Brain pericyte (primary cell): ENCODE measurements at places on chromosomes 4 and X.

DNA sequence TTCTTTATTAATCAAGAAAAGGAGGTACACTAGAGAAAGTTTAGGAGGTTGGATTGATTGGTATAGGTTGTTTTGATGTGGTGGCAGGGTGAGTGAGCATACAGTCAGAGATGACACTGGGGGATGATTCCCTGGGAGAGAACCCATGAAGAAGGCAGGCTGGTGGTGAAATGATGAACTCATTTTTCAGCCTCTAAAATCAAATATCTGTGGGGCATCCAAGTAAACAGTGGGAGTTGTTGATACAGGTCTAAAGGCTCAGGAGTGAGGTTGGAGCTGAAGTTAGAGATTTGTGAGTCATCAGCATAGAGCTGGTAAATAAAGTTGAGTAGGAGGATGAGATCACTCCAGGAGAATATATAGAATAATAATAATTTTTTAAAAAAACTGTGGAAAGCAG is 10.0 kb upstream of the AP1S2 start:
- DNase-seq = no peak

DNA sequence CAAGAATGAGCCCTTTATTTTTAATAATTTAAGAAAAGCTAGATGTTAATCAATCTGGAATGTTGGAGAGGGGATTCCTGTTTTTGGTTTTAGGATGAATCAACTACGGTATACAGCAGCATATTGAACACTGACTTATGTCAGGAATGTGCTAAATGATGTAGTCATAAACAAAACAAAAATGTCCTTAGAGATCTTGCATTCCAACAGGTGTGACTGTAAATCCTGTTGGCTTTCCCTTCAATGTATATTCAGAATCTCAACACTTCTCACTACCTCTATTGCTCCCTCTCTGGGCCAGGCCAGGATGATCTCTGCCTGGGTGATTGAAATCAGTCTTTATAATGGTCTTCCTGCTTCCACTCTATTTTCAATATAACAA is 37.8 kb upstream of the BDH2 start:
- no peak for DNase-seq

DNA sequence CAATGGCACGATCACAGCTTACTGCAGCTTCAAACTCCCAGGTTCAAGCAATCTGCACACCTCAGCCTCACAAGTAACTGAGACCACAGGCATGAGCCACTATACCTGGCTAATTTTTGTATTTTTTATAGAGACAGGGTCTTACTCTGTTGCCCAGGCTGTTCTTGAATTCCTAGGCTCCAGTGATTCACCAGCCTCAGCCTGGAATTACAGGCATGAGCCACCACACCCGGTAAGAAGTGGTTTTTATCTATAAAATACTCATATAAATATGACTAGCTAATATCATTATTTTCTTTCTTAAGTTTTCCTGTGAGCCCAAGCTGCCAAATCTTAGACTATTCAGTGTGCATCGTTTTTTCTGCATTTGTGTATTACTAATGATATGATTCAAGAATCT is 4.4 kb downstream of the SCFD2 start:
- DNase-seq = no peak

GRCh38 chr4:77122656-77123055 is 34.4 kb upstream of the CCNG2 start:
- no peak for DNase-seq

- DNase-seq = no peak
These were observed at the start of gene IRS4 for GRCh38 chrX:108736509-108737479. Gene IRS4 (minus strand): TSS chrX:108736563.

GRCh38 chr4:23770011-23770410 is 119.8 kb downstream of the PPARGC1A start:
- DNase-seq = no peak

DNA sequence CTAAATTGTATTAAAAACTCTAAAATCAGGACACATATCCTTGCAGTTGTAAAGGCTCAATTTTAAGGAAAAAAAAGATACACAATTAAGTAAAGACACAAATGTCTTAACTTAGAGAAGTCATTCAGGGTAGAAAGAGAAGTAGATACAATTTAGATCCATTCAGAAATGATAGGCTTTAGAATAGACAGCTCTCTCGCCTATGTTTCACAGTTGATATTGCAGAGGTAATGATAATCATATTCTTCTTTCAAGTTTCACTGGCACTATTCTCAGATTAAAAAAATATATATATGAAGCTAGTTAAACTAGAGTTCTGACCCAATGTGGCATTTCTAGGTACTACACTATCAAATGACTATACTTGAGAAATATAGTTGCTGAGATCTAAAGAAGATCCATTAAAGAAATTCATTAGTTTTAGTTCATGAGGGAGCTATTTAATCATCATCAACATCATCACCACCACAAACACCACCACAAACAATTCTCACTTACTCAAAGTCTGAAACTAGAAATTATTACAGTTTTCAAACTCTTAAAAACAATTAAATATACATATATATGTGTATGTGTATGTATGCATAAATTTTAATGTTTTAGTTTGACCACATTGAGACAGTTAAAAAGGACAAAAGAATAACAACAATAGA is 93.1 kb downstream of the ANTXR2 start:
- DNase-seq = no peak

DNA sequence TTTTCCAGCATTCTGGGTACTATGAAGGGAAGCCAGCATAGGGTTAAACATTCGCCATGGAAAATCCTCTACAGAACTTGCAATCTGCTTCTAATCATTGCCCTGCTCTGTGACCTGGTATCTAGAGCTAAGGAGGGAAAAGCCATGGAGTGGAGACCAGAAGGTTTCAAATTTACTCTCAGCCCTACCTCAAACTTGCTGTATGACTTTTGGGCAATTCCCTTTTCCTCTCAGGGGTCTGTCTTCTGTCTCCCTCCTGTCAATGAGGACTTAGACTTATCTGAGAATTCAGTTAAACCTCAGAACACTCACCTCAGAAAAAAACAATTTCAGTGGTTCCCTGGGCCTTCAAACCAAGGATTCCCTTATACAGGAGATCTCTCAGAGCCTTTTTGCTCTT is 29.1 kb downstream of the ARHGEF9 start:
- no peak for DNase-seq

DNA sequence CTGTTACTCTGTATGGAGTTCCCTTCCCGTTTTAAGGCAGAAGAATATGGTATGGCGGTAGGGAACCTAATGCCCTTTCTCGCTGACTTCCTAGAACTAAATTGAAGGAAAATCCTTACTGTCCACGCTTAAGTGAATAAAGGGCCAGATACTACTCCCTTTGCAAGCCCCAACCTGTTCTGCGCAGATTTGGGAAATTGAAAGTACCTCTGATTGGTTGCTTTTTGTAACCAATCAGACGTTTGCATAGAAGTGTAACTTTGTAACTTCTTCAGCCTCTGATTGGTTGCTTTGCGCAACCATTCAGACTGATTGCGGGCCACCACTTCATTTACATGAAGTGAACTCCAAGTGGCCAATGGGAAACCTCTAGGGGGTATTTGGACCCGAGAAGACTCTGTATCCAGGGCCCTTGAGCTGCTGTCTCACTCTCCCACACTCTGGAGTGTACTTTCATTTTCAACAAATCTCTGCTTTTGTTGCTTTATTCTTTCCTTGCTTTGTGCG is 1.2 kb upstream of the TMEM33 start:
- no peak for DNase-seq

GRCh38 chr4:151857368-151857767 is 96.6 kb upstream of the GATB start:
- no peak for DNase-seq

GRCh38 chr4:119093042-119093827 is 42.4 kb upstream of the MYOZ2 start:
- no peak for DNase-seq

GRCh38 chr4:129378364-129378763 is 282.4 kb downstream of the C4orf33 start:
- no peak for DNase-seq

GRCh38 chr4:55398966-55399365 is 3.2 kb downstream of the TMEM165 start:
- no peak for DNase-seq

DNA sequence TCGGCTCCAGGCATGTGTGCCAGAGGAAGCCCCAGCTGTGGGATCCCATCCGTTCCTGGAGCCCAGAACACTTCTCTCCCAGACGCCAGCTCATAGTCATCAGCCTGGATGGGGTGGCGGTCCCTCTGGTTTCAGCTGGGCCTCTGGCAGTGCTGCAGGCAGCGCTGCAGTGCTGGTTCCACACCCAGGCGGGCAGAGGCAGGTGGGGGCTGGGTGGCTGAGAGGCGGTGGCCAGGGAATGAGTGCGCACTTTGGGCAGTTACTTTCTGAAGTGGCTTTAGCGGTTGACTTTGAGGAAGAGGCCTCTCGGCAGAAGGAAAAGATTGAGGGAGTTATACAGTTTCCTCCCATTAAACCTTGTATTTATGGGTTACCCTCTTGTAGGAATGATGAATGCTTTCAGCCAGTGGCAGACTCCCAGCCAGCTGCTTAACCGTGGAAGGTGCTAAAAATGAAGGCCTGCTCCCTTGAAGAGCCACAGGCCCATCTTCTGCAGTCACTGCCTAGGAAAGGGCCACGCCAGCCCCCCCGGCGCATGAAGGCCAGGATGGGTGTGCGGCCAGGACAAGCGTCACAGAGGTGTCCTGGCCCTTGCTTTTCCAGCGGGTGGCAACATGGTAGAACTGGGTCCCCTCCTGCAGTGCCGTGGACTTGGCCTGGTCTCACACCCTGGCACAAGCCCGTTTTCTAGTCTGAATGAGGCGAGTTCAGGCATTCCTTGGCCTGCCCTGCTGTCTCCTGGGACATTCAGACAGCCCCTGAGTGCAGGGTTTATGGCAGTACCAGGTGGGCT is 9.9 kb downstream of the TADA2B start:
- no peak for DNase-seq

GRCh38 chr4:123345935-123346300 is 50.7 kb upstream of the SPRY1 start:
- DNase-seq = no peak

GRCh38 chrX:147069926-147070325 is 255.4 kb upstream of the CXorf51A start:
- DNase-seq = no peak

- DNase-seq = no peak
These were observed 576.8 kb downstream of the GBA3 start for GRCh38 chr4:23269566-23269965.

- DNase-seq = no peak
These were observed 34.7 kb downstream of the ERVMER34-1 start for GRCh38 chr4:52716364-52717151.

DNA sequence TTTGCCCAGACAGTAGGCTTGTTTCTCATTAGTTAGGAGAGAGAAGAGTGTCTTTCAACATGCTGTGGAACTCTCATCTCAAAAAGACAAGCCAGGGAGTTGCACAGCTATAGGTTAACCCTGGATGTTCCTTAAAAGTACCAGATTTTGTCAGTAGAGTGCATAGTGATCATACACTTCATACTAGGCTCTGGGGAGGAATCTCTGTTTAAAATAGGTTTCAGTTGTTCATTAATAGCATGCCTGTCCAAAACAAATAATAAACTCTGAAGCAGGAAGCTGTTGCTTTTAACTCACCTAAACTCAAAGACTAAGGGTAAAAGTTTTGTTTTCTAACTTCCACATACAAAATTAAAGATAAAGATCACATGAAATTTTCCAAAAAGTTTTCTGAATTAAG is 1948.4 kb downstream of the C4orf33 start:
- DNase-seq = no peak

GRCh38 chr4:184066584-184067300 is 150.9 kb downstream of the ENPP6 start:
- DNase-seq = no peak

DNA sequence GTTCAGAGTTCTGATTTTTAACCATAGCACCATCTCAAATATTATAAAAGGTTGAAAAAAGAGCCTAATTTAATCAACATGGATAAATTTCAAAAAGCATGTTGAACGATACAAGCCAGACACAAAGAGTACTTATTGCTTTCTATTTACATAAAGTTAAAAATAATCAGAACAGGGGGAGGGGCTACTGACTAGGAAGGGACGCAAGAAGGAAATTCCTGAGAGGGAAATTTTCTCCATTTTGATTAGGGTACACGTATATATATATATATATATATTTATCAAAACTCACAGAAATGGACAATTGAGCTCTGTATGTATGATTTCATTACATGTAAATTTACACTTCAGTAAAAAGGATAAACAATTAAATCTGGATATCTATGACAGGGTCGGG is 482 bp upstream of the MBTPS2 start:
- DNase-seq = no peak

DNA sequence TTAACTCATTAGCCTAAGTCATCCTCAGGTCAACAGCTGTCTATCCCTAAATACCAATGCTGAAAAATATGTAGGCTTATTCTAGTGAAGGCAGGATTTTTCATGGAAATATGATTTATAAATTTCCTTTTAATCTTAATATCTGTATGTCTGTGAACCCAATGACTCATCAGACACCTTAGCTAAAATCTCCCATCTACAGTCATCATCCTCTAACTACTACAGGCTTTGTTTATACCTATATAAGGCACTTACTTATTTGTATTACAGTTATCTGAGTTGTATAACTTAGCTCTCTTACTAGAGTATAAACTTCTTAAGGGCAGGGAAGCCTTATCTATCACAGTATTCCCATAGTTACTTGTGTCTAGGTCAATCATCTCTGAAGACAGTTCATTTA is 24.2 kb downstream of the AMMECR1 start:
- no peak for DNase-seq

DNA sequence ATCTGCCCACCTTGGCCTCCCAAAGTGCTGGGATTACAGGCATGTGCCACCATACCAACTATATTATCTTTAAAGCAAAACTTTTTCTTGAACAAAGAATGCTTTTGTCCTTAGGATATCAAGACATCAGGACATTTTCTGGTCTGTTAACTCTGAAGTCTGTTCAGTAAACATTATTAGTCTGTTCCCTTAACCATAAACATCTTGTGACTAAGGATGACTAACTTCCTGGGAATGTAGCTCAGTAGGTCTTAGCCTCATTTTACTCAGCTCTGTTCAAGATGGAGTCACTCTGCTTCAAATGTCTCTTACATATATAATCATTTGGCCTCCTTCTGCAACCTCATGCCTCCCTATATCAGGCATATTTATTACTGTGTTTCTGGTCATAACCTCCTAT is 122.9 kb downstream of the UBE2NL start:
- no peak for DNase-seq

DNA sequence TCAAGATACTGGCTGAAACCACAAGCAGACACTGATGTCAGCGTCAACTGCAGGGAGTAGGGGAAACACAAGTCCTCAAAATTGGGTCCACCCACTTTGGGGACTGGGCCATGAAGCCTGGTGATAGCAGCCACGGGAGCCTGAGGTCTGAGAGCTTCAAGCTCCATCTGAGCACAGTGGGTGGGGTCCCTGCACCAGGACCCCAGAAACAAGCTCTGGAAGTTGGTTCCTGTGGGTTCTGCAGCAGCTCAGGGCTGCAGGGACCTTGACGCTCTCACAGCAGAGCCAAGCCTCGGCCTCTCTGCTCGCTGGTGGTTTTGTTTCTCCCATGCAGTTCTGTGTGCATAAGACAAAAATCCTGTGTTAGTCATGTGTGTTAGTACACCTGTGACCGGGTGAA is 54.5 kb downstream of the CPLX1 start:
- DNase-seq = no peak

GRCh38 chr4:134297765-134298164 is 96.2 kb upstream of the PABPC4L start:
- no peak for DNase-seq

GRCh38 chr4:144179152-144179739 is 38.7 kb upstream of the GYPA start:
- no peak for DNase-seq
